ENCODE measurements at places on chromosomes 6 and 20.
A peak's percentile ranks its signal among the peaks of the same experiment; 100 is the strongest.

GRCh38 chr6:82015043-82015442, 232.5 kb downstream of the IBTK start:
- no peak for DNase-seq

GRCh38 chr6:157298216-157298724, 25.0 kb downstream of the TMEM242 start:
- no peak for DNase-seq

DNA sequence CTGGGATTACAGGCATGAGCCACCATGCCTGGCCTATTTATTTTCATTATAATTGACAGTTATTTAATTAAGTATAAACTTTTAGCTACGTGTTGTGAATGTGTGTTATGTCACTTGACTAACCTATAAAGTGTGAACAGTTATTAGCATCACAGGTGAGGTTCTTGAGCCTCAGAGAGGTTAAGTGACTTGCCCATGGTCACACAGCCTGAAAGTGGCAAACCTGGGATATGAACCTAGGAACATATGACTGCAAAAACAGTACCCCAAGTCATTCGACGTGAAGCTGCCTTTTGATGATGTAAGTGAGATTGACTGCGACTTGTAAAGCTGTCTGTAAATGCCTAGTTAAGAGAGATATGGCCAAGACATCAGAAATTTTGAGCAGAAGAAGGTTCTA, 77.9 kb upstream of the SALL4 start:
- DNase-seq: no peak

GRCh38 chr6:64803470-64804166, 903.4 kb downstream of the EYS start:
- no peak for DNase-seq

DNA sequence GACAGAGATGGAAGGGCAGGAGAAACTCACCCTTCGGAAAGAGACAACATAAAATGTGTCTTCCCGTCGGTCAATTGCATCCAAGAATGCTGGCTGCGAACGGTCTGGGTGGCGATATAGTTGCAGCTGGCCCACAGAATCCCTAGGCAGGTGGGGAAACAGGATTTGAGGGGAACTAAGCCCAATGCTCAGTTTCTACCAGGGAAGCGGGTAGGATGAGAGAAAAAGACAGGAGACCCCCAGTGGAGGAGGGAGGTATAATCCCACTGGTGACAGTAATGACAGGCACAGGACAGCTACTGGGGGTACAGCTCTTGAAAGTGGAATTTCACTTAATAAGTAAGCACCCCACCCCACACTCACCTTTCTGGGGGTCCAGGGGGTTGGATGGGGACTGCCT, 7.5 kb upstream of the TNXB start:
- DNase-seq: no peak

DNA sequence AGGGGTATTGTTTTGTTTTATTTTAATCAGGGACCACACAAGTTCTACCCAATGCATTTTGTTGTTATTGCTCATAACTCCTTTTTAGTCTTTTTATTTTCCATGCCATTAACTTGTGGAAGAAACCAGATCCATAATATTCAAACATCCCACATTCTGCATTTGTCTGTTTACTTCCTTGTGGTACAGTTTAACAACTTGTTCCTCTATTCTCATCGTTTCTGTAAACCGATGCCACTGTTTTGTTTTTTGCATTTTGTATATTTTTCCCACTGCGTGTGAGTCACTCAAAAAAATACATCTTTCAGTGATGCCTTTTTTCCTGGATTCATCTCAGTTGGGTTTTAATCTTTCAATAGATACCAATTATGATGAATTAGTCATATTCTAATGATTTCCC, 22.3 kb downstream of the SF3B5 start:
- DNase-seq: no peak

GRCh38 chr6:51959744-51960383, 127.5 kb downstream of the PKHD1 start:
- peak; percentile 54 for DNase-seq

- DNase-seq: no peak
Measured at GRCh38 chr20:59788196-59788735, 145.2 kb downstream of the SYCP2 start.

DNA sequence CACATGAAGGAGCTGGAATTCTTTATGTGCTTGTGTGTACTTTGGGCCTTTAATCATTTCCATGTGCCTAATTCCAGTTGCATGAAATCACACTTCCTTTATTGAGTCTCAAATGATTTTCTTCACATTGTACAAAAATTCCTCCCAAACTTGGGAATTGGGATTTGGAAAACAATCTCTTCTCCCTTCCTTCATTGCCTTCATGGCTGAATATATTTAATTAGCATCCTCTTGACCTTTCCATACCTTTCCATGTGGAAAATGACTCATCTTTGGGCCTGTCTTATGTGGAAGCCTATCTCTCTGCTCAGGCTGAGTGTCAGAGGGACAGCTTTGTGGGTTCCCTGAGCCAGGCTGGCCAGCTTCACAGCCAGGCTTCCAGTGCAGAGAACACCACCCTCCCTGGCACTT, 33.0 kb upstream of the CDH4 start:
- DNase-seq: no peak

Data from NT2/D1 (cell line).